Sciatic nerve (tissue), 2 donors: ENCODE measurements at places on chromosomes 7 and 10.
A peak's percentile ranks its signal among the peaks of the same experiment; 100 is the strongest.

DNA sequence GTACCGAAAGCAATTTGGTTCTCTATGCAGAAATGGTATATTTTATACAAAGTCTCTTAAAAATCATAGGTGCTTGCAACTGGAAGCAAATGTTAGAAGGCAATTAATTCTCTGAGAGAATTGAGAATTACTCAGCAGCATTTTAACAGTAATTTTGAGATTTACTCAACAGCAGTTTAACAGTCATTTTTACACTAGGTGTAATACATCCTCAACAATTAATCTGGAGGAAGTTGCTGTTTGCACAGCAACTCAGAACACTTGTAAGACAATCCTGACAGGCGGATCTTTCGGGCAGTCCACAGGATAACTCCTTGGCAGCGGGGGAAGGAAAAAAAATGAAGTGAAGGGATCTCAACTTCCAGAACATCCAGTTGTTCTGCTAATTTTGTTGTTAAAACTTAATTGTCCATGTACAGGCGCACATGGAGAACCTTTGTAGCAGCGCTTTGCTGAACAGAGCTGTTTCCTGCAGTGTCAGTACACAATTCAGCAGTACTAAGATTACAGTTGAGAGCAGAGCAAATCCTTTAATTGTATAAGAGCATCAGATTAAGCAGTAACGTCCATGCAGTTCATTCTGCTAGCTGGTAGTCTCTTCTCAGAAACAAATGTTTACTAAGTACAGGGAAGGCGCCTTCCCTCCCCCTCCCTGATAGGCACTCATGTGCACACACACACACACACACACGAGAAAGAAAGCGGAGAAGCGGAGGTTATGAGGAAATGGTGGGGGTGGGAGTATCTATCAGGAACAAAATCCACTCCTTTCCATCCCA is 43.8 kb downstream of the ENO4 start:
- DNase-seq: no peak

DNA sequence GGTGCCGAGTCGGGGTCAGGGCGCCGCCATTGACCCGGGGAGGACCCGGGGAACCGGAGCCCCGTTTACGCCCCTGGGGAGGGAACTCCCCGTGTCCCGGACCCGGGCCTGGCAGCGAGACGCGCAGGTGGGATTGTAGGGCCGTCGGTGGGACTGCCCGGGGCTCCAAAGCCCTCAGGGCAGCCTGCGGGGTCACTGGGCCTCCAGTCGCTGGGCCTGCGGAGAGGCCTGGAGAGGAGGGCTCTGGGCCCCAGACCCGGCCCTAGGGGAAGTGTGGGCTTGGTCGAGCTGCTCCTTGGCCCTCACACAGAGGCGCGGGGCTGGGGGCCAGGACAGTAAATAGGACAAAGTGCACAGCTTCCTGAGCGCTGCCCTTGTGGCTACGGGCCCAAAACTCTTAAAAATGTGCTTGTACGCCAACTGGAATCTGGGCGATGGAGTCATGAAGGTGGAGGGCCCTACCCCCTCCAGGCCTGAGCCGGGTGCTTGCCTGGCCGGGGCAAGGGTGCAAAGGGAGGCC is 657 bp downstream of the ECHDC3 start:
- no peak for DNase-seq

DNA sequence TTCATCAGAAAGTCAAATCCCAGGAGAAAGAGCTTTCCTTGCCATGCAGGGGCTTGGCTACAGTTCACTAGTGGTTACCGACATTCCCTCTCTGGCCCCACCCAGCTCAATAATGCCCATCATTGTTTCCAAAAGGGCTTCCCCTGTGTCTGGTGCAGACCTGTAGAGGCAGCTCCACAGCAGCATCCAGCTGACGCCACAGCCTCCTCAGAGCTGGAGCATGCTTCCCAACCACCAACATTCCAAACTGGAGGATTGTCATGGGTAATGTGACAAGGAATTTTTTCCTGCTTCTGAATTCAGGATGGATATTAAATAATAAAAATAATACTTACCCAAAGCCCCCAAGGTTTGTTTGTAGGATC is 77.4 kb downstream of the ZNF365 start:
- no peak for DNase-seq

DNA sequence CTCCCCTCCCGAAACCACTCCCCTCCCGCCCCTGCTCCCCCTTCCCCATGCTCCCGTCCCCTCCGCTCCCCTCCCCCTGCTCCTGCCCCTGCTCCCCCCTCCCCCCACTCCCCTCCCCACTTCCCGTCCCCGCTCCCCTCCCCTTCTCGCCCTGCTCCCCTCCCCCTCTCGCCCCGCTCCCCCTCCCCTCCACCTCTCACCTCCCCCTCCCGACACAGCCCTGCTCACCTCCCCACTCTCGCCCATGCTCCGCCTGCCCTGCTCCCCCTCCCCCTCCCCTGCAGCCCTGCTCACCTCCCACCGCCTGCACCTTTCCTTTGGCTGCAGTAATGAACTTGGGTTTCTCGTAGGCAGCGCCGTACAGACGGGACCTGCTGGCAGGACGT is 49.9 kb upstream of the NKX6-2 start:
- DNase-seq: peak; percentile 45

- DNase-seq: no peak
Measured at GRCh38 chr7:125253452-125254190, 324.0 kb upstream of the POT1 start.

DNA sequence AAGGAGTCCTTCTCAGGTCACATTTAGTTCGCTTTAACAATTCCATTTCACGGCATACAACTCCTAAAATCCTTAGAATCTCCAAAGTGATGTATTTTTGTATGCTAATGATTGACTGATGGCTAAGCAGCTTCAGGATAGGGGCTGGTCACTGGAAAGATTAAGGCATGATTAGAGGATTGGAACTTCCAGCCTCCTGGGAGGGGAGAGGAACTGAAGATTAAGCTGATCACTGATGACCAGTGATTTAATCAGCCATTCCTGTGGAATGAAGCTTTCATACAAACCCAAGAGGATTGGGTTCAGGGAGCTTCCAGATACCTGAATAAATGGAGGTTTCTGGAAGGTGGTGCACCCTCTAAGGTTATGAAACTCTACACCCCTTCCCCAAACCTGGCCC is 123.9 kb upstream of the CDK13 start:
- DNase-seq: no peak

DNA sequence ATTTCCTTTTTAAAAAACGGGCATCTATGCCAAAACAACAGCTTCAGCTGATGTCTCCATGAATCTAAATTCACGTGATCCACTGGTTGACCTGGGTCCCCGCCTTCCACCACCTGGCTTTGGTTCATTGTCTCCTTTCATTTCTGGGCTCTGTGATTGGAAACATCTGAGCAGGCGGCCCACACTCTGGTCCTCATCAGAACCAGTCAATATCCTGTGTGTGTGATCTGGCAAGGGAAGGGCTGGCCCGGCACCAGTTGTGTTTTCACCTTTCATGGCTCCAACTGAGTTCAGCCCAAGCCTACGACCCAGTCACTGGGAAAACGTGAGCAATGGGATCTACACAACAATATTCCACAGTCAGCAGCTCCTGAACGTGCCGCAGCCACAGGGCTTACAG is 46.2 kb downstream of the PARP12 start:
- DNase-seq: no peak

DNA sequence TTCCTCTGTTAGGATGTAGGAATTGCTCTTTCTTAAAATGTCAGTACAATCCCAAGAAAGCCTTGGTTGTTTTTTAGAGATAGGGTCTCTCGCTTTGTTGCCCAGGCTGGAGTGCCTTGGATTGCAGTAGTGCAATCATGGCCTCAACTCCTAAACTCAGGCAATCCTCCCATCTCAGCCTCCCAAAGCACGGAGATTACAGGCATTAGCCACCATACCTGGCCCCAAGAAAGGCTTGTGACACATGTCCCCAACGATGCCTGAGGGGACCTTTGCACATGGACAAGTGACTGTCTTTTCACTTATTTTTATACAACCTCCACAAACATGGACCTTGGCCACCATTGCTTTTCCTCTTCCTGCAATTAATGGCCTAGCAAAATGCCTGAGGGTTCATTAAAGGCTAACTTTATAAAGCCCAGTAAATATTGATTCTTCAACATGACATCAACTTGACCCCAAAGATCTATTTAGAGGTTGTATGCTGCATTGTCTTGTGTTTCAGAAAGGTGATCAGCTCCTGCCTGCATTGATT is 10.0 kb upstream of the SPOCK2 start:
- DNase-seq: no peak

DNA sequence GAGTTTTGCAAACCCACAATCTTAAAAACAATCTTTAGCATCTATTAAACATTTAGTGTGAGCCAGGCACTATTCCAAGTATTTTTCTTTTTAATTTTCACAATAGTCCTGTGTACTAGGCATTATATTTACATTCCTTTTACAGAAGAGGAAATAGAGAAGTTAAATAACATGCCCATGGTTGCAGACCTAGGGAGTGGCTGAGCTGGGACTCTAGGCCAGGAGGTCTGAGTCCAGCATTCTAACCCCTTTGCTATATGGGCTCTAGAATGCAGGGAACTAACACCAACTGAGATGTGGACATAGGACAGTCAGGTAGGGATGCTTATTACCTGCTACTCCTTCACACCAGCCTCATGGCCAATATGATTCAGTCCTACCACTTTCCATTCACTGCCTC is 243.8 kb downstream of the XPNPEP1 start:
- DNase-seq: no peak
